ENCODE measurements at places on chromosomes 5 and 9. TPM values are rescaled to one million over a fixed set of nuclear protein-coding genes. Genes with fewer than 3 reads are reported as not detected.

- no peak for DNase-seq
Observed at GRCh38 chr5:40376566-40376965, 303.1 kb upstream of the PTGER4 start.

DNA sequence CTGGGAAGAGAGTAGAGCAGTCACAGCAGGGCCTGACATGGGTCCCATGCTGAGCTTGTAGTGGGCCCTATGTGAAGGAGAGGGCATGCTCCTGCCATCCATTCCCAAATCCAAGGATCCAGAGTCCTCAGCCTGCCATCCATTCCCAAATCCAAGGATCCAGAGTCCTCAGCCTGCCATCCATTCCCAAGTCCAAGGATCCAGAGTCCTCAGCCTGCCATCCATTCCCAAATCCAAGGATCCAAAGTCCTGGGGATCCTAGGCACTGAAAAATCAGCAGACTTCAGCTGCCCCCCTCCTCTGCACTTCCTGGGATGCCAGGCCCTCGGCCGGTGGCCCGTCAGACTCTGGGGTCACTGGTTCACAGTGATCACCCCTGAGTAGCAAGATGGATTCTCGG, 33.6 kb downstream of the THBS4 start:
- no peak for DNase-seq

GRCh38 chr5:7546555-7546954, 150.6 kb downstream of the ADCY2 start:
- no peak for DNase-seq

- no peak for DNase-seq
Observed at GRCh38 chr9:16033921-16034691, 481.3 kb downstream of the CCDC171 start.

DNA sequence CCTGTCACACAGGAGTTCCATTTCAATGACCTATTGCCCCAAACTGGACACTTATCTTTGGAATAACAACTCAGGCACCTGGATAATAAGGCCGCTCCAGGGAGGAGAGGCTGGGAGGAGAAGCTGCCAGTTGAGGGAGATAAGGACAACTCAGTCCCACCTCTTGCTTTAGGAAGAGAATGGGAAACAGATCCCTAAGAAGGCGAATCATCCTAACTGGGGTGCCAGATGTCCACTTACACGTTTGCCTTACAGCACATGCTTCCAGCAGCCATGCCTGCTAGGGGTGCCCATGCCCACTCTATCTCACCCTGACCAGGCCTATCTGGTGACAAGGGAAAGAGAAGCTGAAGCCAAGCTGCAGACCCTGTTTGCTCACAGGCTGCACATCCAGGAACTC, 6.5 kb downstream of the HK3 start:
- no peak for DNase-seq

DNA sequence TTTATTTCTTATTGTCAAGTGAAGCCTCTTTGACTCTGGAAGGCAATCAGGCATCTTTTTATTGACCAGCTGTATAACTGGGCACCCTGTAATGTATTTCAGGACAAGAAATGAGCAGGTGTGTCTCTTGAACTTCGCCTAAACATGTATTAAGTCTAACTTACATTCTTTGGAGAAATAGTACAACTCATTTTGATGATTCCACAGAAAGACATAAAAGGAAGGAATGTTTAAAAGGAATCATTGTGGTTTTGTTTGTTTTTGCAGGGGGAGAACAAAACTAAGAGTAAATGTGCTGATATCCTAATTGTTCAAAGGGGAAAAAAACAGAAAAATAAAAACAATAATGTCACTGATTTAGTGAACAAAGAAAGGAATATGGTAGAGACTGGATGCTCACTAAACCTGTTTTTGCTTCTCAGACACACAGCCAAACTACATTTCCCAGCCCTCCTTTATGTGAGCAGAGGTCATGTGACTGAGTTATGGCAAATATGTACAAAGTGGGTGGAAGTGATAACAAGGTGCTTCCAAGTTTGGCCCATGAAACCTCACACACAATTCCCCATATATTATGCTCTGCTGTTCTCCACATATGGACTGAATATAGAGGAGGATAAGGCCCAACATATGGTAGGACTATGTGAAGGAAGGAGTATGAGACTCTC, 150.6 kb upstream of the ACOT12 start:
- no peak for DNase-seq

DNA sequence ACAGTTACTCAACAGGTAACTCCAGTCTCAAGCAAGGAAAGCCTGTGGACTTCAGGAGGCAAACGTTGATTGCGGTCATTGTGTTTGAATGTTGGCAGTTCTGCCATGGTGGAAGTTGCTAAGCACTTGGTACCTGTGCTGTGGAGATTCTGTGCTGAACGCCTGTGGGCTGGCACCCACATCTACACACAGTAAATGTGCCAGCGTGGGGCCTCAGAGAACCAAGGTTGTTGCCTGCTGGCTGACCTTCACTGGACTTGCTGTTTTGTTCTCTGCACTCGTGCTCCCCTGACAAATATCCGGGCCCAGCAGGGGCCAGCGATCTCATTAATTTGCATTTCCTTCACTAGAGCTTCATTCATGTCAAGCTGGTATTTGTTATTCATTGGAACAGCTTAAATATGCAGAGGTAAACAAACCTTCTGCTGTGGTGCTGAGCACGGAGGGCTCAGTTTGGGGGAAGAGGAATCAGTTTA, 141.8 kb downstream of the PRKACG start:
- no peak for DNase-seq

GRCh38 chr5:143311955-143312354, 91.5 kb downstream of the NR3C1 start:
- DNase-seq = no peak

Gene ENHO
- polyA plus RNA-seq = 1.5 TPM

- DNase-seq = no peak
Observed at GRCh38 chr9:9847750-9848149, 765.1 kb downstream of the PTPRD start.

Measured in right renal pelvis (tissue), 4 donors.